ENCODE measurements at places on chromosomes 2 and 18.

DNA sequence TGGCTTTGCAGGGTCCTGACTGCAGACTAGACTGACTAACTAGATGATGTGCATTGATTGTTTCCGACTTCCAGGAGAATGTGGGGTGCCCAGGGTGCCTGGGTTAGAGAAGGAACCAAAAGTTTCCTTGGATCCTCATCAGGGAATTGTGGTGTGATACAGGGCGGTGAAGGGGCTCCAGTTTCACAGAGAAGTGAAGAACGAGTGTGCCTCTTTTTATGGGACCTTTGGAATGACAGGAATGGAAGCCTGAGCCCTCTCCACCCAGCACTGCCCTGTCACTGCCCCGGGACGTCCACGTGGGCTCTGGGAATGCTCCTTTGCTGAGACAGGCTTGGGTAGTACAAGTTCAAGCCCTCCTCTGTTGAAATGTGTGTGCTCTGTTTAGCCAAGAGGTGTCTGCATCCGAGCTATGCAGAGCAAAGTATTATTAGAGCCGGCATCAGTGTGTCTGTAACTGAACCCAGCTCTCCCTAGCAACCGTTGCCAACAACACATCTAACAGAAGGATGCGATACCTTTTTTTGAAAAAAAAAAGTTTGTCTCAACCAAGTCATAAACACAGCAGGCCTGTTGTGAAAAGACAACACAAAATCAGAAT is 183.6 kb downstream of the SMAD7 start:
- no peak for DNase-seq

- DNase-seq = no peak
Measured at GRCh38 chr2:171505374-171505773, 16.9 kb upstream of the CYBRD1 start.

- DNase-seq = no peak
Measured at GRCh38 chr2:170073288-170073687, 104.7 kb upstream of the MYO3B start.

DNA sequence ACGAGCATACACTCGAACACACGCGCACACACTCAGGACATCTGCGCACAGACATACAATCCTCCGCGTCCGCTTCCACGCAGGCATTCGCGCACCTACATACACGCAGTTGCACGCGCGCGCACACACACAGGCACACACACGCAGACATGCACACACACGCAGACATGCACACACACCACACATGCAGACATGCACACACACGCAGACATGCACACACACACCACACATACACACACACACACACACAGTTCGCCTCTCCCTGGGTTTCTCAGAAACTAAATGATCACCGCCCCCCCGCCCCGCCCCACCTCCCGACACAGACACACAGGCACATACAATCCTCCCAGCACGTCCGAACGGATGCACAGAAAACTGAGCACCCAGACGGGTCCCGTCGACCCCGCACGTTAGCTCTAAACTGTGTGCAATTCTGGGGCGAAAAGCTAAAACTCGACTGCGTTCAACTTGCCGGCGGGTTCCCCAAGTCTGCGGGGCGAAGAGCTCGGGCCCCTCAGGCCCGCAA is 1.0 kb downstream of the EPHA4 start:
- DNase-seq = no peak

DNA sequence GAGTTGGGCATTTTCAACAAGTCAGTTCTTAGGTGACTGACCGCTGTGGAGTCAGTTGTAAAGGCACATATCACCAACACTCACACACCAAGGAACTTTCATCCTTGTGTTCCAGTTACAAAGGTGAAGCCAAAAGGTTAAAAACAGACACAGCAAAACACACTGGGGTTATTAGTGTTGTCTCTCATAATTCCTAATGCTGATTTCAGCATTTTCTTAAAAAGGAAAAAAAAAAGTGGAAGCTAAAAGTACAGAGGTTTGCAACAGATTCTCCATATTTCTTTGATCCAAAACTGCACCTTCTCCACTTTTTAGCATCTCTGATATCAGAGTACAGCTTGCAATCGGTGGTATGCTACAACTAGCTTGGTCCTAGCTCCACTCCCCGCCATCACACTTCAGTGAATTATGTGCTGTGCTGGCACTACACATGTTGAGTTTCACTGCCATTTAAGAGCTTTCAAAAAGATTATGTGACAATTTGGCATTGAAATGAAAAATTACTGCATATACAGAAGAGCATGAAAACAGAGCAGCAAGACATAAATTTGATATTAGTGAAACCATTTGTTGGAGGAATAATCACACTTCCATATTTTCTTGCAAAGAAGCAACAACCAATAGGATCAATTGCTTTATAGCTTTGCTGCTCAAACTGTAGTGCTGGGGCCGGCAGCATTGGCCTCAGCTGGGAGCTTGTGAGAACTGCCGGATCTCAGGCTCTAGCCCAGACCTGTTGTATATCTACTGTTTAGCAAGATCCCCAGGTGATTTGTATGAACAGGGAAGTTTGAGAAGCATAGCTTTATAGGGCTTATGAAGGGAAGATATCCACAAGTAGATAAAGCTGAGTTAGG is 62.3 kb upstream of the DAPL1 start:
- DNase-seq = no peak

DNA sequence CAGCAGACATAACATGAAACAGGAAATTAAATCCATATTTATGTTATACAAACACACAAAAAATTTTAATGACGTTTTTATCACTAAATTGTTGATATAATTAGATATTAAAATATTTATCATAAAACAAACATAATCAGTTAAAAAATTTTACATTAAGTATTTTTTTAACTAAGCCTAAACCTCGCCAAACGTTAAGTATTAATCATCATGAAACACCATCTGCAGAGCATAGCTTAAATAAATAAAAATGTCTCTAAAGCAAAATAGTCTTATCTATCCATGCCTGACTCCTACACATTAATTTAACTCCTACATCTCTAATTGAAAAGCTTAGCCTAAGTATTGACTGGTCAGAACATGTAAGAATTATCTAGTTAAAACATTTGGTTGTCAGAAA is 271.6 kb upstream of the RND3 start:
- no peak for DNase-seq

DNA sequence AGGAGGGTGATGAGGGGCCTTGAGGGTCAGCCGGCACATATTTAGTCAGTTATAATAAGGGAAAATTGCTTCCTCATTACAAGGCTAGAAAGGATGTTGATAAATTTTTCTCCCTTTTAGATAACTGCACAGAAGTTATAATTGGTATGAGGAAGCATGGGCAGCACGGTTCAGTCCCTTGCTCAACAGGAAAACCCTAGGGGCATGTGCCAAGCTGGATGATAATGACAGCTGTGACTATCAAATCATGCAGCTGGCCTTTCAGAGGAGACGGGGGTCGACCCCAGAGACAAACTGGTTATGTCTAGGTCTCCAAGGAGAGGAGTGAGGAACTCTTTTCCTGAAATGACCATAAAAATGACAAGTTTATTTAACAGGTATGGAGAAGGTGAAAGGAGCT is 448.1 kb upstream of the VRK2 start:
- no peak for DNase-seq

- no peak for DNase-seq
Measured at GRCh38 chr2:73685764-73686438, 43.7 kb upstream of the NAT8 start.

GRCh38 chr18:46338205-46338604 is 234.0 kb downstream of the HAUS1 start:
- no peak for DNase-seq

GRCh38 chr18:79139206-79139605 is 70.0 kb downstream of the ATP9B start:
- DNase-seq = no peak

- no peak for DNase-seq
Measured at GRCh38 chr2:40404517-40404916, 47.4 kb downstream of the SLC8A1 start.
